ENCODE measurements at places on chromosomes 3 and 15.

DNA sequence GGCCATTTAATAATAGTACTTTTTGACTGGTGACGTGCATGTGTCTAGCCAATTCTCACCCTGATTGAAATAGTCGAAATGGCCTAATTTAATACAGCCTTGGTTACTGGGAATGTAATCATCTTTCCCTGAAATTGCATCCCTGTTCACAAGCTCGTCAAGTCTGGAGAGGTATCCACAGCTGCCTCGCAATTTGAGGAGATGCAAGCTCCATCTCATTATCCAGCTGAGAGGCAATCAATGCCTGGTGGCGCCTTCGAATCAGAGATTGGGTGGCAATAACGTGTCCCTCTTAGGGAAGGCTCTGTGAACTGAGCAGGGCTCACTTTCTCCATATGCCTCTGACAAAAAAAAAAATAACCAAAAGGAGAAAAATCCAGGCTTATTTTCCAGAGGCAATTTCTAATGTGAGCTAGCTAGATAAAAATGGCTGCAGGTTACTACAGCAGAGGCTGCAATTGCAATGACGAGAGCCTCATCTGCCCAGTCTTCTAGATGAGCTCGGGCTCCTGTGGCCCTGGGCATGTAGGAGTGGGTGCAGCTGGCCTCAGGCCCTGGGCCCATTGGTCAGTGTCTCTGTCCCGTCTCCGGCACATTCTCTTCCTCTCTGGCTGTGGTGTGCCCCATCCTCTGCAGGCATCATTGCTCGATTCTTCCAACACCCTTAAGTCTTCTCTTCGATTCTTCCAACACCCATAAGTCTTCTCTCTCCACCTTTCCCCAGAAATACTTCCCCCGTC, 487.5 kb downstream of the GABRG3 start:
- DNase-seq: no peak

GRCh38 chr3:64796607-64797399, 109.0 kb upstream of the ADAMTS9 start:
- no peak for DNase-seq

DNA sequence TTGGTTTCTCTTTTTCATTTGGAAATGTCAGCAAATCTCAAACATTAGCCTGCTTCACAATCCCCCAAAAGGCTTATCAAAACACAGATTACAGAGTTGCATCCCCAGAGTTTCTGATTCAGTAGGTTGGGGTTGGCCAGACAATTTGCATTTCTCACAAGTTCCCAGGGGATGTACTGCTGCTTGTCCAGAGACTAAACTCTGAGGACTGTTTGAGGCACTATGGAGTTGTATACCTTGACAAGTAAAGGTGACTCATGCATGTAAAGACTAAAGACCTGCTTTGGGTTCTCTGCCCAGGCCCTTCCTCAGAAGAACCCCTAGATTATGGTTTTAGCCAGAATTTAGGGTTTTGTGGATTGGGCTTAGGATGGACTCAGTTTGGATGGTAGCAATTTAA, 151.1 kb upstream of the ARHGEF26 start:
- no peak for DNase-seq

- DNase-seq: no peak
Observed at GRCh38 chr3:50651920-50652529, 22.7 kb upstream of the DOCK3 start.

GRCh38 chr3:113607219-113607596, 74.9 kb downstream of the SIDT1 start:
- DNase-seq: no peak

- peak; percentile 53 for DNase-seq
Observed at GRCh38 chr3:196969134-196969659, 564 bp upstream of the PIGZ start.

DNA sequence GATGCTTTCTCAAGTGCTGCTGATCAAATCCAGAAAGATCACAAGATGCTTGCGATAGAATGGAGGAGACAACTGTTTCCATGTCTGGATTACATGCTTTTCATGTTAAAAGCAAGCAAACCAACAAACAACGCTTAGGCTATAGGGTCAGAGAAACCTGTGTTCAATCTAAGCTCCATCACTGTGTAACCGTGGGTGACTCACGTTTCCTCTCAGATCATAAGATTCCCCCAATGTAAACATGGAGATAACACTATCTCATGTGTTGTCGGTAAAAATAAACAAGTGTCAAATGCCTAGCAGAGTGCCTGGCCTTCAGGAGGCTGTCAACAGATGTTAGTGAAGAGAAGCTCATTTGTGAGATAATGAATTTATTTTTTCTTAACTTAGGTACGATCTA, 907.8 kb downstream of the NTRK3 start:
- DNase-seq: no peak

DNA sequence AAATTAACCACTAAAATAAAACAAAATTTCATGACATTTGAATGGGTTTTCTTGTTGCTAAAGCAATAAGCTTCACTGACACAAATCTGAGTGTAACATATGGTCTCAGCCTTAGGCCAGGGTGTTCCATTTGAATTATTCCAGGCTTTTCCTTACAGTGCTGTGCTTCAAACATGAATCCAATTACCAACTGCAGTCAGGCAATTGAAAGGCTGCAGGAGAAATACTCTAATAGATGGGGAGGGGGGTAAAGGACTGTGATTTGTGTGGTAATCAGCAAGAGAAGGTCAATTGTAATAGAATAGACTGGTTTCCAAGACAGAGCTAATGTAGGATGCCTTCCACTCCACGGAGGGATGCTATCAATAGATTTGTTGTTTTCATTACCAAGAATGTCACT, 466.7 kb downstream of the C3orf38 start:
- no peak for DNase-seq

- no peak for DNase-seq
Observed at GRCh38 chr15:76321602-76322001, 10.3 kb upstream of the ETFA start.

- DNase-seq: peak; percentile 59
Observed at GRCh38 chr15:94387849-94388441, 156.6 kb downstream of the MCTP2 start.

DNA sequence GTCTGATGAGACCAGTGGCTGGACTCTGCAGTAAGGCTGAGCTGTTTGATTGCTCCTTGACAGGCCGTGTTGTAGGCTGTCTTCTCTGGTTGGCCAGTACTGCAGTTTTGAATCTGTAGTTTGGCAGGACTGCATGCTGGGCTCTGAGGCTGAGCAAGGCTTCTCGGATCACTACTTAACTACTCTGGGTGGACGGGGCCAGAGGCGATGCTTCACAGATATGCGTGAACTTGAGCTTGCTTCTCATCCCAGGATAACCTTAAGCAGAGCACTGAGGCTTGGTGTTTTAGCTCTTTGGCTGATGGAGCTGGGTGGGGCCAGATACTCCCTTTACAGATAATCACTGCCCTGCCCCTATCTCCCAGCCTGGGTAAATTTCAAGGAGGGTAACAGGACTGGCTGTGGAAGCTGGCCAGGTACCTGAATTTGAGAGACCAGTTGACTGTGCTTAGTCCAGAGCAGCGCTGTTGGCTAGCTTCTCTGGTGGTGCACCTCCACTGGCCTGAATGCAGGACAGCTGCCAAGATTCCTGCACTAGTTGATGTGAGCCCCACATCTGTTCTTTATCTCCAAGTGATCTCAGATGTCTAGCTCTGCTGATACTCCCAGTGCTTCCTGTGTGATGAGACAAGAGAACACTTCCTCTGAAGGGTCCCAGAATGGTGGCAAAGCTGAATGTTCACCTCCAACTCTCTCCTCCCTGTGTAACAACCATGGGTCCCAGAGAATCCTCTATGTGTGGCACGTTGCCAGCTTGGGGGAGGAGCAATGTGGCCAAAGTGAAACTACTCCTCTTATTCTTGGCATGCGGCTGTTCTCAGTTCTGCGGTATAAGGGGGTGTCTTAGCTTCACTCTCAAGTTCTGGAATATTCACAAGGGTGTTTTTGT, 37.9 kb downstream of the RPL39L start:
- DNase-seq: peak; percentile 11

DNA sequence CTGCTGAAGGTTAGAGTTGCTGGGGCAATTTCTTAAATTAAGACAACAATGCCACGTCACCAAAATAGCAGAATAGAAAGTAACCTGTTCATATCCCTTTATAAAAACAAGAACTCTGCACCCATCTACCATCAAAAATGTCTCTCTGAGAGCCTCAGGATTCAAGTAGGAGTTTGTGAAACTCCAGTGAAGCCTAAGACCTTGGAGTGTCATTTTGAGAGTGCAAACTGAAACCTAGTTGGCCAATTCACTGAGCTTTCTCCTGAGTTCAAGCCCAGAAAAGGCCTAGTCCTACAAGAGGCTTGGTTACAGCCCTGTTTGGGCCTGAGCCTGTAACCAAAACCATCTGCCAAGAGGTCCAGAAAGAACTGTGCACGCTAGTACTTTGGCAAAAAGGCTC, 335.1 kb downstream of the EFHB start:
- no peak for DNase-seq

DNA sequence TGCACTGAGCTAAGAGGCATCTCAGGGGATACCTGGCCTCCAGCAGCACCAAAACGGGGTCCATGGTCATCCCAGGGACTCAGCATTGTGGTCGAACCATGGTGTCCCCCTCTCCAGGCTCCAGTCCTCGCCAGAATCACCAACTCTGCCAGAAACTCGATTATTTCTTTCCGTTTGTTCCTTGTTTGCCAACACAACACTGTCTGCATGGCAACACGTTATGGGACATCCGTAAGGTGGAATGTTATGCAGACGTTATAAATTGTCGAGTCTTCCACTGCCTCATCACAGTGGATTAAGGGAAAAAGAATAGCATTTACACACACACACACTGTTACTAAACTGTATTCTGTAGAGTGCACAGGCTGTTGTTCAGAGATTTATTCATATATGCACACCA, 52.5 kb upstream of the RPL32 start:
- no peak for DNase-seq

- DNase-seq: no peak
Observed at GRCh38 chr3:47954567-47954966, 61.6 kb downstream of the MAP4 start.

GRCh38 chr3:144332868-144333267, 361.2 kb downstream of the DIPK2A start:
- DNase-seq: no peak

DNA sequence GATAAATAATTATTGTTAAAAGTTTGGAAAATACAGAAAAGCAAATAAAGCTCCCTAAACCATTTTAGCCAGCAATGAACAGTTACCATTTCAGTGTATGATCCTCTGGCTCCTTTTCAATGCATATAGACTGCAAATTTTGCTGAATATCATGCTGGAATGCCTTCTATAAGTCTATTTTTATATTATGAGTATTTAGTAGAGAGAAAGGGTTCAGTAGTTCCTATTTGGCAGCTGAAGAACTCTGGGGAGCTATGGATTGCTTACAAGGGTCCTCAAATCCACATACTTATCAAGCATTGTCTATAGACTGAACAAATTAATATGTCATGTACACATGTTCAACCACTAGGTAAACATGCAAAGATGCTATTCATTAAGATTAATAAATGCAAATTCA, 46.1 kb downstream of the LRRC3B start:
- no peak for DNase-seq

DNA sequence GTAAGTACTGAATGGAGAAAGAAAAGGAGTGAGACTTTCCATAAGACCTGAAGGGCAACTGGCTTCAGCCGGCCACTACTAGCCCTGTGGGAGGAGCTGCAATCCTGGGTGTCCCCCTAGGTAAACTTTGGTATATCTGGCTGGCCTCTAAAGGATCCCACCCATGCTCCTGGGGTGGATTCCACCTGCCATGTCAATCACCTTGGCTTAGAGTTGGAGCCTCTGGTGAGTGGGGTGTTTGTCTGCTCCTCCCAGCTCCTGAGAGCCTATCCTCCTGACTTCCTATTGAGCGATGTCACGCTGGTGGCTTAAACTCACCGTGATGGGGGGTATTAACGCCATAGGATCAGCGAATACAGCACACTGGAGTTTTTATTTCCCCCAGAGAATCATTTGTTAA, 2.6 kb downstream of the SPTBN5 start:
- DNase-seq: no peak

DNA sequence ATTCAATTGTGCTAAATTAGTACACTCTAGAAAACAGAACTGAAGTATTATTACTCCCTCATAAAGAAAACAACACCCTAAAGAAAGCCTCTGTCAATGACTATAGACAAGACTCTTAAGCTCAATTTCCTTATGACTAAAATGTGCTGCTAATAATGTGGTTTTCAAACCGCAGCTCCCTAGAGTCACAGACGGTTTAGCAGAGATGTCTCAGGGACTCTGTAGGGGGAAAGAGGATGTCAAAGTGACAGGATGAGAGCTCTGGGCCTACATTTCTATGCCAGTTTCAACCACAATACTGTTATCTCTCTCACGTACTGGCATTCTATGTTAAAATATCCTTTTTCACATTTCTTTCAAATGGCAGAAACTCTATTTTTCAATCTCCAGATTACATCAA, 37.6 kb upstream of the WDR49 start:
- DNase-seq: peak; percentile 49

DNA sequence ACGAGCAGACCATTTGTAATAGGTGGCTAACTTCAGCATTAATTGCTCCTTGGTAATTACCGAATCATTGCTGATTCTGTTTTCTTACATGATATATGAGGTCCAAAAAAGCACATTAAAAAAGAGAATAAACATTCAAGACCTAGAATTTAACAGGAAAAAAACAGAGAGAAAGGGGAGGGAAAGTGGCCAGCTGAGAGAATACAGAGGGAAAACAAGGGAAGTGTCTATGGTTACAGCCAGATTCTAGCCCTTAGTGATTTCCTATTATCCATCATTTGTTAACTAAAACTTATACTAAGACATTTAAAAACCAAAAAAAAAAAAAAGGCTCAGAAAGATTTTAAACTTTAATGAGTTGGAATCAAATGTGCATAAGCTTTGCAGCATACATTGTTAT, 168.7 kb downstream of the LRTM1 start:
- no peak for DNase-seq

- no peak for DNase-seq
Observed at GRCh38 chr3:122919291-122919610, 108.3 kb downstream of the SEMA5B start.

DNA sequence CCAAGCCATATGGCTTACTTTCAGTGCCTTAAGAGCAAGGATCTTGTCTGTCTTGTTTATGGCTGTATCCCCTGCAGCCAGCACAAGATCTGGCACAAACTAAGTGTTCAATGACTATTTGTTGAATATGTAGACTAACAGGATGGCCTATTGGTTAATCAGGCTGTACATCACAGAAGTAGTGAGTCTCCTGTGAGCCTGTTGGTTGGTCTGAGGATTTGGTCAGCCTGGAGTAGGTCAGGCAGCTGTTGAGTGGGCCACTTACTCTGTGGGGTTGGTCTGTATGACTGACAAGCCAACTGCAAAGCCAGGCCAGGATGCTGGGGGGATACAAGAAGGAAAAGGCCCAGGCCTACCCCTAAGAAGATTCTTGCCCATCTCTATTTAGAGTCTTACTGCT, 33.4 kb upstream of the CILP start:
- no peak for DNase-seq

- no peak for DNase-seq
Observed at GRCh38 chr3:198076722-198077308, 116.8 kb downstream of the LMLN start.

GRCh38 chr3:94293793-94294195, 230.9 kb downstream of the NSUN3 start:
- DNase-seq: no peak

DNA sequence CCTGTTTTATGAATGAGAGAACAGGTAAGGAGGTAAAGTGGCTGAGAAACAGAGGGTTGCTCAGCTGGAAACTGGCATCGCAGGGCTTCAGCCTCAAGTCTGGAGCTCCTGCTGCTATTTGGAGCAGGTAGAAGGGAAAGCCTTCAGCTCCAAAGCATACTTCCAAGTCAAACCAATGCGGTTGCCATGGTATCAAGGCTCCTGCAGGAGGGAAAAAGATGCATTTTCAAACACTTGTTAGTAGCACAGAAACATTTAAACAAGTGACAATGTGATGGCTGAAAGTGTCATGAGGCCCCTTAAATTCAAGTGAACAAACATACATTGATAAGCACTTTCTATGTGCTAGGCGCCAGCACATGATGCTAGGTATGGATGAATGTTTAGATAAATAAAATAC, 60.4 kb downstream of the RYR3 start:
- DNase-seq: no peak

Measured in naive B cell (primary cell).